Right atrium auricular region (tissue), 2 donors: ENCODE measurements at places on chromosomes 13 and 19. TPM values are rescaled to one million over a fixed set of nuclear protein-coding genes. Genes with fewer than 3 reads are reported as not detected.

Gene KLK1
- 0.51 TPM for total RNA-seq

Gene ZNF296
- total RNA-seq: 0.43 TPM

Gene BBC3
- total RNA-seq: 2.5 TPM

Gene ZGLP1
- total RNA-seq: not detected

Gene OR7D2
- not detected for total RNA-seq

Gene SMAD9
- 15.6 TPM for total RNA-seq

Gene CCL25
- not detected for total RNA-seq

Gene C19orf53
- total RNA-seq: 272 TPM

Gene SLC27A5
- 1.3 TPM for total RNA-seq

Gene HTR2A
- 0.78 TPM for total RNA-seq

Gene FCAR
- 0.59 TPM for total RNA-seq

Gene ATP4A
- not detected for total RNA-seq

Gene PSG2
- not detected for total RNA-seq

Gene TIMM29
- 22.0 TPM for total RNA-seq

Gene KIR3DL1
- not detected for total RNA-seq

Gene ZSCAN4
- 0.24 TPM for total RNA-seq

Gene TSHZ3
- total RNA-seq: 3.9 TPM

Gene ATP1A3
- total RNA-seq: 81.4 TPM

Gene RAB3A
- 8.6 TPM for total RNA-seq

Gene THSD8
- total RNA-seq: not detected
